ENCODE measurements at places on chromosomes 7 and 10. TPM values are rescaled to one million over a fixed set of nuclear protein-coding genes. Genes with fewer than 3 reads are reported as not detected.

The SLC18A3 gene
- 1.2 TPM for polyA plus RNA-seq

The ENTPD7 gene
- 2.4 TPM for polyA plus RNA-seq

The GPER1 gene
- polyA plus RNA-seq = 10.9 TPM

The UTF1 gene
- not detected for polyA plus RNA-seq

The AP1S1 gene
- polyA plus RNA-seq = 127 TPM

The HHEX gene
- polyA plus RNA-seq = 5.1 TPM

- no peak for DNase-seq
These were observed 70.0 kb downstream of the PRKG1 start for GRCh38 chr10:51144161-51144781.

DNA sequence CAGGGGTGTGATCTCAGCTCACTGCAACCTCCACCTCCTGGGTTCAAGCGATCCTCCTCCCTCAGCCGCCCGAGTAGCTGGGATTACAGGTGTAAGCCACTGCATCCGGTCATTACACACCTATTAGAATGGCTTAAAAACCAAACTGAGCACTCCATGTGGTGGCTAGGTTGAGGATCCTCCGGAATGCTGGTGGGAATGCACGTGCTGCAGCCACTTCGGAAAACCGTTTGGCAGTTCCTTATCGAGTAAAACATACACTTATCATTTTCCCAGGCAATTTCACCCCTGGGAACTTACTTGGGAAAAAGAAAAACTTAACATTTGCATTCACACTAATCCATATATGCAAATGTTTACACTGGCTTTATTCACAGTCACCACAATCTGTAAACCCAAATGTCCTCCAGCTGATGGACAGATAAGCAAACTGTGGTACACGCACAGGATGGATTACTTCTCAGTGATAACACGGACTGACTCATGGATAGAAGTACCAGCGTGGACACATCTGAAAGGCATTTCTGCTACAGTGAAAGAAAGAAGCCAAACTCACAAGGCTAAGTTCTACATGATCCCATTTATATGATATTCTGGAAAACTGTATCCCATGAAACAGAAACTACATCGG lies 20.4 kb downstream of the RFC2 start:
- DNase-seq = no peak

GRCh38 chr7:4085937-4086691 lies 596.0 kb upstream of the FOXK1 start:
- no peak for DNase-seq

DNA sequence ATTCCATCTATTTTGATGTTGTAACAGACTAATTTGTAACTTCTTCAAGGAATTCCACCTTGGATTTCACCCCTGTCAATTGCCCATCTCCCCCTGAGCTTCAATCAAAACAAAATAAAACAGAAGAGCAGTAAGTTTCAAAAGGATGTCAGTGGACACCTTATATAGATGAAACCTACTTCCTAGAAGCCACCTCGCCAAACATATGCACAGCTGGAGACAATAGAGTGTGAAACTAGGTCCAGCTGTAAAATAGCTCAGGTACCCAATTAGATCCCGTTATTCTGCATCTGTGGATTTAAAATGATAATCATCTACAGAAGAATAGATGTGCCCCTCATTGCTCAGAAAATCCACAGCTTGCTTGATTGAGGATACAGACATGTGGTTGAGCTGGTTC lies 598.6 kb downstream of the SH2D4B start:
- no peak for DNase-seq

DNA sequence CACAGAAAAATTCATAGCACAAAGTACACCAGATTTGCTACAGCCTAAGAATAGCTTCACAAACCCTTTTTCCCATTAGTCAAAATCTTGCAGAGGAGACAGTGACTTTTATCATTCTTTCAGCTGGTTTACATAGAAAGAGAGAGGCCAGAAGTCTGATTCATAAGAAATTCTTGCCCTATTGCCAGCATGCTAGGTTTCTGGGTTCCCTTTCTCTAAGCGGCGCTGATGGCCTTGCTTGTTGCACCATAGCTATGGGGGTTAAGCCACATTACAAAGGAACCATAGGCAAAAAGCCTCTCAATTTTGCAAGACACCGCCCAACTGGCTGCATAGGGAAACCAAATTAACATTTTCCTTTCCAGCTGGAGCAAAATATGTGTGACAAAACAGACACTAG lies 87.4 kb downstream of the ZNF467 start:
- DNase-seq = no peak

GRCh38 chr7:131250331-131250730 lies 77.3 kb upstream of the MKLN1 start:
- DNase-seq = peak; percentile 73

GRCh38 chr7:116229366-116229765 lies 19.0 kb downstream of the TES start:
- no peak for DNase-seq

Measured in brain (organoid and tissue), 16 donors.